ENCODE measurements at places on chromosomes 12 and 14. TPM values are rescaled to one million over a fixed set of nuclear protein-coding genes. Genes with fewer than 3 reads are reported as not detected.

The CCDC197 gene
- polyA plus RNA-seq, result not detected

GRCh38 chr12:18496156-18496555, 234.8 kb downstream of the PIK3C2G start:
- no peak for DNase-seq

DNA sequence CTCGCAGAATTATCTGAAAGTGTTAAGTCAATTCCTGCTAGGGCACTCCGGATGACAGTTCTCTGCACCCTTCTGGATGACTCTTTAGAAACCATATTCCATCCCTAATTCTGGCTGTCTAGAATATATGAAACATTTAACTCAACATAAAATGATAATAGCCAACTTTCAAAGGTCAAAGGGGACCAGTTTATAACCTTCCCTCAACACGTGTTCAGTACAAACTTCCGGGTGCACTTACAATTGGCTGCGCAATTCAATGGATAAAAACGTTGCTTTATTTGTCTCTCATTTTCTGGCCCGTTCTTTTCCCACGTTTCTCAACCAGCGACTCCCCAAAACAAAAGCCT, 1.3 kb downstream of the SBNO1 start:
- DNase-seq, result no peak

DNA sequence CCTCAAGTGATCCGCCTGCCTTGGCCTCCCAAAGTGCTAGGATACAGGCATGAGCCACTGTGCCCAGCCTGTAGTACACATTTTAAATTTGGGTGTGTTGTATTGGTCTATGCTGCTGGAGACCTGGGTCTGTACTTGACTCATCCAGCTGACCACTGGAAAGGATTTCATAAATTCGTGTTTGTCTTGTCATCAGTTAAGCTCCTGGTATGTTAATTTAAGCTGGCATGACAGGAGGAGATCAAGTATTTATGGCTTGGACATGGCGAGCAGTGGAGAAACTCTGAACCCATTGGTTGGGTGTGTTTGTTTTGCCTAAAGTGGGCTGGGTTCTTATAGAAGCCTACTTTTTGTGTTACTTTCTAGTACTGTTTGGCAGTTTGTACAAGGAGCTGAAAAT, 24.2 kb downstream of the YY1 start:
- DNase-seq, result no peak

GRCh38 chr12:15721316-15722115, 67.7 kb downstream of the EPS8 start:
- no peak for DNase-seq
